Activated T-cell treated with anti-CD3 and anti-CD28 coated beads, Interleukin-2, amount 50 U/mL, for 48 hours (primary cell): ENCODE measurements at places on chromosomes 1 and 21.

DNA sequence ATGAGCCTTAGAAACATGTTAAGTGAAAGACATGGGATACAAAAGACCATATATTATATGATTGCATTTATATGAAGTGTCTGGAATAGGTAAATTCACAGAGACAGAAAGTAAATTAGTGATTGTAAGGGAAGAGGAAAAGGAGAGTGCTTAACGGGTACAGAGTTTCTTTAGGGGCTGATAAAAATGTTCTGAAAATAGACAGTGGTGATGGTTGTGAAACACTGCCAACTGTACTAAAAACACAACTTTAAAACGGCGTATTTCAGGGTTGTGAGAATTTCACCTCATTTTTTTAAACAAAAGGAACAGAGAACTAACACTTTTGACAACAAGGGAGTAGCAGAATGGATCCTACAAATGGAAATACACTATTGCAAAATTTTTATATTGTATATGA lies 13.4 kb downstream of the COP1 start:
- no peak for DNase-seq

DNA sequence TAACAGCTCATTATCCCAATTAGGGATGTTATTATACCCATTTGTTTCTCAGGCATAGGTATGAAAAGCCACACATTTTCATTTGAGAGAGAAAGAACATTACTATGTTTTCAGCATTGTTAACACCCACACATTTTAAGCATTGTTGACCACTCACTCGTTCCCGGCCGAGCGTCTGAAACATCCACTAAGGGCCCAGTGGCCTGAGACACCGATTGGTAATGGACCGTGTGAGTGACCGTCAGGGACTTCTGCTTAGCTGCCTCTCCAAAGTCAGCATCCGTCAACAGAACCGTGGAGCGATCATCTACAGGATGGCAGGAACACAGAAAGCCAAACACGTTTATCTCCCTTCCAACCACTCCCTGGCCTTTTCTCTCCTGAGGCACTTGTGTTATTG lies 184.6 kb downstream of the PCP4 start:
- no peak for DNase-seq

GRCh38 chr1:98034505-98034904 lies 113.7 kb upstream of the DPYD start:
- DNase-seq = no peak

DNA sequence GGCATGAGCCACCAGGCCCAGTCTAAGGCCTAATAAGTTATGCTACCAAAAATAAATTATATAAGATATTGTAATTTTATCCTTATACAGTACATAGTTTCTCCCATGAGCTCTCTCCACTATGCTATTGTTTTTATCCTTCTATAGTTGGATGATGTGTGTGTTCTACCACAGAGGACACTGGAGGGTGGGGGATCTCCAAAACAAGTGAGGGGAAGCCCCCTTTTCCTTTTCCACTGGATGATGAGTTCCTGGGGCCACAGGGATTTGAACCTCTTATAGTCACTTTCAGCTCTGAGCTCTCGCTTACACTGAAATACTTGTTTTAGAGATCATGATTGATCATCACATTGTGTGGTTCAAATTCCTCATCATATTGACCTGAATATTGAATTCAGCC lies 77.6 kb upstream of the VAV3 start:
- DNase-seq = no peak

DNA sequence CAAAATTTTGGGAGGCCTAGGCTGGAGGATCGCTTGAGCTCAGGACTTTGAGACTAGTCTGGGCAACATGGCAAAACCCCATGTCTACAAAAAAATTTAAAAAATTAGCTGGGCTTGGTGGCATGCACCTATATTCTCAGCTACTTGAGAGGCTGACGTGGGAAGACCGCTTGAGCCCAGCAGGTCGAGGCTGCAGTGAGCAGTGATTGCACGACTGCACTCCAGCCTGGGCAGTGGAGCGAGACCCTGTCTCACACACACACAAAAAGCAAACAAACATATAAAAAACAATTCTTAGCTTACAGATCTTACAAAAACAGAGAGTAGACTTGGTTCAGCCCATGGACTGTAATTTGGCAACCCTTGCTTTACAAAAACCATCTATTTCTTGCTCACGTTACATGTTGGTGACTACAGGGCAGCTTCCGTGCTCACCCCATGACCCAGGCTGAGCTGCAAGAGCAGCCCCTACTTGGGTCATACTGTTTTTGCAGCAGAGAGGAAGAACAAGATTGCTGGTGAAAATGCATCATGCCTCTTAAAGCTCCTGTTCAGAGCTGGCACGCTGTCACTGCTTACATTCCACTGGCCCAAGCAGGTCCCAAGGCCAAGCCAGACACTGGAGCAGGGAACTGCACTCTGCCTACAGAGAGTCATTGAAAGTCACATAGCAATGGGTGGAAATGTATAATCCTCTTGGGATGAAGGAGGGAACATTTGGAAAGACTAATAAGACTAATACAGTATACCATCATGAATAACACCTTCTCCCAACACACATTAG lies 13.4 kb upstream of the ZBTB8A start:
- DNase-seq = no peak

DNA sequence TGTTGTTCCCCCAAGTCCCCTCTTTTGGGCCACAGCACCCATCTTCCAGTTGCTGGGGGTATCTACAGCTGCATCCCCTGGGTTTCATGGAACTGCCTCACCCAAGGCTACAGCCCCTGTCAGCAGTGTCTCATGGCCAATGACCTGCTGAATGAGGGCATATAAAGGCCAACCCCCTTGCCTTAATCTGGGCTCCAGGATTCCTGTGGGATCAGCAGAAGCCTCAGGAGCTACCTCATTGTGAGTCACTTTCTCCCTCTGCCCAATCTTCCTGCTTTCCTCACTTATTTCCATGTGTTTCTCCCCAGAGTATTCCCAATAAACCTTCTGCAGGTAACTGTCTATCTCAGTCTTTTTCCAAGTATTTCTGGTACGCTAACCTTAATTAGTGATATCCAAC lies 37.3 kb upstream of the SYT14 start:
- DNase-seq = no peak

DNA sequence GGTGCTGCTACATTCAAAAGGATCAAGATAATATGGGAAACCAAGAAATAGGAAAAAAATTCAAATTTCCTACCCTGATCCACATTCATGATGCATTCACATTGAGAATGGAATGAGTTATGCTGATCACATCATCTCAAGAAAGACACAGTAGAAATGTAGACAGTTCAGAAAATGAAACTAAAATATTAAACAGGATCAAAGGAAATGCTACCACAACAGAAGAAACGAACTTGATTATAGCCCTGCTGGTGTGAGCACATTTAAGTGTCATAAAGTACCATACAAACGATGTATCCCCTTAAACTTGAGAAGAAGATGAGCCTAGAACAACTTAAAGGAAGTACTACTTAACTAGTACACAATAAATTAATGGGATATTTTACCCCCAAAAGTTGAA lies 21.3 kb downstream of the SYDE2 start:
- no peak for DNase-seq

GRCh38 chr1:40983286-40983685 lies 3.8 kb downstream of the CTPS1 start:
- no peak for DNase-seq

- no peak for DNase-seq
Observed at GRCh38 chr1:182121787-182122186, 60.3 kb upstream of the ZNF648 start.
